ENCODE measurements at places on chromosomes 4 and X.

GRCh38 chr4:98474408-98474844 is 184.0 kb downstream of the TSPAN5 start:
- DNase-seq: peak; percentile 24

- no peak for DNase-seq
Observed at GRCh38 chr4:47213971-47214370, 182.6 kb downstream of the GABRB1 start.

GRCh38 chr4:36316607-36317006 is 35.2 kb downstream of the DTHD1 start:
- peak; percentile 34 for DNase-seq

- no peak for DNase-seq
Observed at GRCh38 chrX:130799393-130799792, 103.6 kb downstream of the ENOX2 start.

- DNase-seq: no peak
Observed at GRCh38 chrX:10356979-10357378, 200.2 kb downstream of the CLCN4 start.

GRCh38 chr4:56156141-56156540 is 207.4 kb downstream of the CEP135 start:
- DNase-seq: no peak

DNA sequence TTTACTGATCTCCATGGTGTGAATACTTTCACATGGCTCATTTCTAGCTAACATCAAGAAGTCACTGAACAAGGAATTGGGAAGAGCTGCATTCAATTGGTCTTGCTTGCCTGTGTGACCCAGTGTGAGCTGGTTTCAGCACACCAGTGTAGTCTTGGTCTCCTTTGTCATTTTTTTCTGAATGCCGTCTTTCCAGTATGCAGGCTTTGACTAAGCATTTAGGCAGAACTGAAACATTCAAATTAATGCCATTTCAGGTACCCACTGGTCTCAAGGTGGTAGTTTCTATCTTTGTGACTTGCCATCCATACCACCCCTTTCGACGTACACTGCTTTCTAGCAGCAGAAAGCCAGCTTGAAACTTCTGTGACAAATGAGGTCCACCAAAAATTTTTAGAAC is 550.5 kb upstream of the BOD1L1 start:
- no peak for DNase-seq

- DNase-seq: no peak
Observed at GRCh38 chrX:1045680-1046314, 166.7 kb downstream of the CRLF2 start.

DNA sequence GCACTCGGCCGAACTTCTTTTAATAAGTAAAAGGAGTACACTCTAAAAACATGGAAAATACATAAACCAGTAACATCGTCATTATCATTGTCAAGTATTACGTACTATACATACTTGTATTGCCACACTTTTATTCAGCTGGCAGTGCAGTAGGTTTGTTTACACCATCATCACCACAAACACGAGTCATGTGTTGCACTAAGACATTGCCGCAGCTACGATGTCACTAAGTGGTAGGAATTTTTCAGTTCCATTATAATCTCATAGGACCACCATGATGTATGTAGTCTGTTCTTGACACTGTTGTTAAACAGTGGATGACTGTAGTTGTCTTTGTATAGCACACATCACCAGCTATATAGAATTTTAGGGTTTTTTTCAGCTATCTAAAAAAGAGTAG is 48.0 kb upstream of the TMEM131L start:
- no peak for DNase-seq

GRCh38 chr4:53050361-53050774 is 188.3 kb downstream of the RASL11B start:
- no peak for DNase-seq

DNA sequence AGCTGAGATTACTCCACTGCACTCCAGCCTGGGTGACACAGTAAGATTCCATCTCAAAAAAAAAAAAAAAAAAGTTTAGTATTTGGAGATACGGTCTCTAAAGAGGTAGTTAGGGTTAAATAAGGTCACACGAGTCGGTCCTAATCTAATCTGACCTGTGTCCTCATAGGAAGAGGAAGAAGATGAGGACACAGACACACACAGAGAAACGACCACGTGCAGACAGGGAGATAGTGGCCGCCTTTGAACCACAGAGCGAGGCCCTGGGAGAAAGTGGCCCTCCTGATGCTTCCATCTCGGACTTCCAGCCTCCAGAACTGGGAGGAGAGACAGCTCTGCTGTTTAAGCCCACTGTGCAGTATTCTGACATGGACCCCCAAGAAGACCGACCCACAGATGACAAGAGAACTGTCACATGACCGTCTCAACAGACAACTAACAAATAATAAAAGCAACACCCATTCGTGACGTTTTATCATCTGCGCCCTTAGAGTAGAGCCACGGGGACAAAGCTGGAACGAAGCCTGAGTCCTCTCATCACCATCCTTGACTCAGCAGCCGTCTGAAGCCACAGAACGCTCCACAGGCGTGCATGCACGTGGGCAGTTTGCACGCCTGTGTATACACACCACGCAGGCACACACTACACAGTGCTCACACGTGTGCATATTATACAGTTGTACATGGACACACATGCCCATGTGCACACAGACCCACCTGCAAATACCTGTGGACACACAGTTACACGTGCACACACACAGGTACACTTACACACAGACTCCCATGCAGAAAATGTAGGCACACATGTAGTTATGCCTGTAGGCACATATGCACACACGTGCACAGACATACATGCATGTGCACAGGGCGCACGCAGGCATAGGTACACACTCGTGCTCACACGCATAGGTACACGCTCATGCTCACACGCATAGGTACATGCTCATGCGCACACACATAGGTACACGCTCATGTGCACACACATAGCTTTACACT is 51.7 kb downstream of the FAM53A start:
- no peak for DNase-seq

DNA sequence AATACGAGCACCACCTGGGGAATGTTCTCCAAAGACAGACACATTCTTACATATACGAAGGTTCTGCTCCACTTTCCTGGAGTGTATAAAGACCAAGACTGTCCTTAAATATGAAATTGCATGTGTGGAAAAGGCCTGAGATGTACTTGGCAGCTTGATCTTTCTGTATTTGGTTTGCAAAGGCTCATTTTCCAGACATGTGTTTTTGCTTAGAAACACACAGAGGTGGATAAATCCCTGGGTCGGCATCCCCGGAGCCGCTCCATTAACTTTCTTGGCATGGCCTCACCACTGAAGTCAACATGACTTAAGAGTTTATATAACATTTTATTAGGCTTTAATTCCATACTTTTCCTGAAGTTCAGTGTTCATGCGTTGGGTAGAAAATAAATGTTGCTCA is 239.4 kb downstream of the LDB2 start:
- DNase-seq: no peak

DNA sequence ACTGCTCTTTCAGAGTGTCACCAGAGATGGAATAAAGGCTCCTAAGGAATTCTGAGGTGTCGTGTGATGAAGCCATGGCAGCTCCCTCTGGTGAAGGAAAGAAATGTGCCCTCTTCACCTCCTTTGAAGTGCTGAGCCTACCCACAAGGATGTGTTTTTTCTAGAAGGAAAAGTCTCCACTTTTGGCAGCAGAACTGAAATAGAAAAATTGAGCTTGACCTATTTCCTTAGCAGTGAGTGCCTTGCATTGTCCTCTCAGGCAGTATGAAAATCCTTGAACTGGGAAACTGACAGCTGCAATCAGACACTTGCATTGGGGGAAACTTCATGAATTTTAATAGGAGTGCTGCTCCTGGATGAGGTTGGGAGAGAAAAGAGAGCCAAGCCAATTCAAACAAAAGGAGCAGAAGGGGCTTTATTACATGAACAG is 95.2 kb downstream of the DCLK2 start:
- DNase-seq: no peak

- no peak for DNase-seq
Observed at GRCh38 chrX:31420711-31421151, 348.9 kb upstream of the FTHL17 start.

DNA sequence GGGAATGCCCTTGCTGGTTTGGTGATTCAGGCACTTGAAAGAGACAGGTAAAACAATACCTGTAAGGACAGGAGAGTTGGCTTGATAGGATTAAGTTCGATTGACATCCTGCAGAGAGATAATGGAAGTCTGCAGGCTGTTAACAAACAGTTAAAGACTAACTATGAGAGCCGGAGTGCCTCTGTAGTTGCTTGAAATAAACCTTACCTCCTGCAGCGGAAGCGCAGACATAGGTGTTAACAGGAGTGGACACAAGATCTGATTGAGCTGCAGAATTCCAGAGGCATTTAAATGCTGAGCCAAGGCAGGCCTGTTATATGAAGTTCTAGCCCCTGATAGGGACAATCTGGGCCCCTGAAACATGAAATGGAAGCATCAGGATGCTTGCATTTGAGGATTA is 416.7 kb upstream of the MAOA start:
- DNase-seq: no peak

DNA sequence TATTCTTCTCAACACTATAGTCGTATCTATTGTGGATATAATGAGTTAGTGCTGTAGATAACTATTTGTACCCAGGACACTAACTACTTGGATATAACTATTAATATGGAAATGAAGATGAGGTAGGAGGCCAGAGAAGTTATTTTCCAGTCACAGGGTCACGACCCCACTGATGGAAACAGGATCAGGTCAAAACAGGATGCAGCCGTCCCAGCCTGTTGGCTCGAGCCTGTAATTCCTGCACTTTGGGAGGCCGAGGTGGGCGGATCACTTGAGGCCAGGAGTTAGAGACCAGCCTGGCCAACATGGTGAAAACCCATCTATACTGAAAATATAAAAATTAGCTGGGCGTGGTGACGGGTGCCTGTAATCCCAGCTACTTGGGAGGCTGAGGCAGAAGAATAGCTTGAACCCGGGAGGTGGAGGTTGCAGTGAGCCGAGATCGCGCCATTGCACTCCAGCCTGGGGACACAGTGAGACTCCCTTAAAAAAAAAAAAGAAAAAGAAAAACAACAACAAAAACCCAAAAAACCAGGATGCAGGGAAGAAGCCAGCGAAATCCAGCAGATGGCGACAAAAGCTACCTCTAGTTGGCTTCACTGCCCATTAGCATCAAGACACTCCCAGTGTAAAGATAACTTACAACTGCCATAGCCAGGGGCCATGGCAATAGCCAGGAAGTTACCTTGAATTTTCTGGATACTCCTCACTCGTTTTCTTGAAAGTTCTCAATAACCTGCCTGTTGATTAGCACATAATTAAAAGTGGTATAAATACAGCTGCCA is 37.9 kb upstream of the NKAP start:
- DNase-seq: peak; percentile 18

- no peak for DNase-seq
Observed at GRCh38 chr4:165715211-165715610, 157.8 kb upstream of the TLL1 start.

GRCh38 chrX:94401426-94401825 is 727.4 kb downstream of the FAM133A start:
- DNase-seq: no peak

GRCh38 chr4:140257461-140258305 is 103.7 kb upstream of the MAML3 start:
- no peak for DNase-seq

All from activated T-cell treated with anti-CD3 and anti-CD28 coated beads, Interleukin-2, amount 50 U/mL, for 72 hours (primary cell).